ENCODE measurements at places on chromosomes 5 and 9.

DNA sequence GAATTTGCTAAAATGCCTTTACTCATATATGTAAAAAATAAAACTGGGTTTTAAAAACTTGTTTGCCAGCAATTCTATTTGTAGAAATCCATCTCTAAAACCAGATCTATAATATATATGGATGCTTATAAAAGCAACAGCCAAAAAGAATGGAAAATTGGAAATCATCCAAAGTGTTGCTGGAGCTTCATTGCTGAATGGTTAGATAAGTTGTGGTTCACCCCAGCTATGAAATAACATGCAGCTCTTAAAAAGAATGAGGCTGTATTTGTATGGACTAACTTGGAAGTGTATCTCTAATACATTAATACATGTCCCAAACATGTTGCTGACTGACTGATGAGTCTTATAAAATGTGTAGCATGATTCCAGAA is 76.2 kb downstream of the STK10 start:
- no peak for DNase-seq

DNA sequence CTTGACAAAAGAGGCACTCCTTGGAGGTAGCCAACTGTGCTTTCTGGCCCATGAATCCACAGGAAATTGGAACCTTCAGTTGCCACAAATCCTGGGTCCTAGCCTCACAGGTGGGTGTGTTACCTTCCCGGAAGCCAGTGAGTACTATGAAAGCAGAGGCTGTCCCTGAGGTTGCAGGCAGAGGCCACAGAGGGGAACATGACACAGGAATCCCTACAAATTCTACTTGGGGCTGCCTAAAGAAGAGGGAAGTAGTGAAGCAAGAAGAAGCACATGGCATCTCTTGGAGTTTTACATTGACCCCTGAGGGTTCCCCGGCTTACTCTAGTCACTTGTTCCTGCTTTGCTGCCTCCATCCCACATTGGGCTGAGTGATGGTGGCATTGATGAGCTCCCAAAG is 2.6 kb downstream of the SLC22A5 start:
- no peak for DNase-seq

- no peak for DNase-seq
Observed at GRCh38 chr5:160923411-160923810, 71.4 kb upstream of the ATP10B start.

GRCh38 chr5:160263326-160263855 is 34.1 kb downstream of the FABP6 start:
- DNase-seq, result no peak

DNA sequence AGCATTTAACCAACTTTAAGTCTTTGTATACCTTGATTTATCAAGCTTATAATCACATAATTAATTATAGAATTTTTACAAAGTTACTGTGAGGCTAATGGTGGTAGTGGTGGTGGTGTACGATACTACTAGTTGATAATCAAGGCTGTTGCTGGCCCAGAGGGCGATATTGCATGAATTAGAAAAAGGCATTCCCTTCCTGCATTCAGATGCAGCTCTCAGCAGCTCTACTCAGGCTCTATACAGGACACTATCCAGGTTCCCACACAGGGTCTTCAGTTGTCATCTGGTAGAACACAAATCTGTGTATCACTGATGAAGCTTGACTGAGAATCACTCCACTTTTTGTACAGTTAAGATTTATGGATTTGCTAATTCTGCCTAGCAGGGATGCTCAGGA is 562.8 kb upstream of the C9orf72 start:
- DNase-seq, result no peak

- DNase-seq, result no peak
Observed at GRCh38 chr9:94806307-94806893, 79.9 kb downstream of the AOPEP start.

DNA sequence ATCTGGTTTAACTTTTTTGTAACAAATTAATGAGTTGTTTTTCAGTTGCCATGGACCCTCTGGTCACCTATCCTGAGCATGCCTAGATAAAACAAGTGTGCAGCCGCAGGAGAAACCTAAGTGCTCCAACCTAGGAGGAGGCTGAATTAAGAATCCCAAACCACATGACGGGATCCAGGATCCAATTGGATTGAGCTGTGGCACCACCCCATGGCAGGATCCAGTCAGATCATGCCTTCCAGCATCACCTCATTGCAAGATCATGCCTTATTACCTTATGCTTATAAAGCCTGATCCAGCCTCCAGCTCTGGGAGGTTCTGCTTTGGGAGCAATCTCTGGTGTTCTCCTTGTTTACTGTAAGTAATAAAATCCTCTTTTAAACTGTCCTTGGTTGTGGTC is 662.0 kb downstream of the TLR4 start:
- DNase-seq, result no peak

- DNase-seq, result no peak
Observed at GRCh38 chr5:149387081-149387631, 8.1 kb upstream of the IL17B start.

GRCh38 chr5:6822556-6823343 is 109.5 kb downstream of the TENT4A start:
- no peak for DNase-seq

GRCh38 chr9:125761676-125762450 is 14.7 kb downstream of the PBX3 start:
- no peak for DNase-seq

GRCh38 chr9:77807846-77808750 is 160.0 kb upstream of the GNA14 start:
- DNase-seq, result no peak

GRCh38 chr5:50730336-50730735 is 63.9 kb downstream of the PARP8 start:
- DNase-seq, result no peak

DNA sequence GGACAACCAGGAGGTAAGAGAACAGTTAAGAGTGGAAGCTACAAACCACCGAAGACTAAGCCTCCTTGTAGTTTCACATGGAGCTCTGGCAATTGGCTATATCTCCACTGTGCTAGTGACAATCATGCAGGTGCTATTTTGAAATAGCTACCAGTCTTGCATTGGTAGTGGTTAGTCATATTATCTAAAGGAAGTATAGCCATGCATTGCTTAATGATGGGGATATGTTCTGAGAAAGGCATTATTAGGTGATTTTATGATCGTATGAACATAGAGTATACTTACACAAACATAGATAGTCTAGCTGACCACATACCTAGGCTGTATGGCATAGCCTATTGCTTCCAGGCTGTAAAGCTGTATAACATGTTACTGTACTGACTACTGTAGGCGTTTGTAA is 28.4 kb downstream of the HSDL2 start:
- no peak for DNase-seq

DNA sequence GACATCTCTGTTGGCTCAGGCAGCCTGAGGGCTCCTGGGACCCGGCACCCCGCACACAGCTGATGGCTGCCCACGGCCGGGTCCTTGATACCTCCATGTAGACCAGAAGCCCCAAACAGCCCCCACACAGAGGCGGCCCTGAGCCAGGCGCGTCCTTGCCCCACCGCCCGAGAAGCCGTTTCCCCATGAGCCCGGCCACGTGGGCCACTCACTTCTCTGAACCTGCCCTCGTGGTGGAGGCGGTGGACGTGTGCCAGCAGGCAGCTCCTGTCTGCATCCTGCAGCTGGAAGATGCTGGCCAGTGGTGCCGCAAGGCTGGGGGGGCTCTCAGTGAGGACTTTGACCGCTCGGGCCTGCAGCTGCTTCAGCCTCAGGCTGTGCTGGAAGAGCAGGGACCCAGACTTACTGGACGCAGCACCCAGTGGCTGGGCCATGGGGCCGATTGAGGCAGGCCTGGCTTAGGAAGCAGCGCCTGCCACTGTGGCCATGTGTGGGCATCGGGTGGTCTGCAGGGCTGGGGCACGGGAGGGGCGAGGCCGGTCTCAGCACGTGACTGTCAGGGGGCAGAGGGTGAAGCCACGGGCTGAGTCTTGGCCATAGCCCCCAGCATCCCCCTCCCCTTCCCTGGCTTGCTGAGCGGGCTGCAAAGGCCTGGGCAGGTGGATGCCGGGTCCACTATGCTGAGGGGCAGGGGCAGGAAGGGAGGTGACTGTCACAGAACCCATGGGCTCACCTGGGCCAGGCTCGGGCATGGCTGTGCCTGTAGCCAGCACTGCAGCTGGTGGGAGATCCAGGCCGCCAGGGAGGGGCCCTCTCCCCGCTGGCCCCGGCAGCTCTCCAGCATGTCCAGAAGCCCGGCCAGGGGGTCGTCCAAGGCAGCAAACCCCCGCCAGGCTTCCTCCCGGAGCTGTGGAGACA is 50.0 kb downstream of the EXD3 start:
- no peak for DNase-seq

DNA sequence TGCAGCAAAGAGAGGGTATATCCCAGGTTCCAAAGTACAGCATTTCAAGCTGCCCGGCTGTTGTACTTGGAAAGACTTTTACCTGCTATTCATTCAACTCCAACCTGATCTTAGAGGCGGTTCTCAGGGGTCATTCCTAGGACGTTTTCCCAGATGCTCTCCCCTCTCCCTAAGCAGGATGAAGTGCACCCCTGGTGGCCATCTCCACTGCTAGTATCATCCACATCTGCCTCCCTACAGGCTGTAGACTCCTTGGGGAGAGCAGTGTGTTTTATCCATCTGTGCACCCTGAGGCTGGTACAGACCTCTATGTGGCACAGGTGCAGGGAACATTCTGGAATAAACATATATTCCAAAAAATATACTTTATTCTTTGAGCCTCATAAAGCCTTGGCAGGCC is 56.8 kb downstream of the PTPN3 start:
- DNase-seq, result no peak

DNA sequence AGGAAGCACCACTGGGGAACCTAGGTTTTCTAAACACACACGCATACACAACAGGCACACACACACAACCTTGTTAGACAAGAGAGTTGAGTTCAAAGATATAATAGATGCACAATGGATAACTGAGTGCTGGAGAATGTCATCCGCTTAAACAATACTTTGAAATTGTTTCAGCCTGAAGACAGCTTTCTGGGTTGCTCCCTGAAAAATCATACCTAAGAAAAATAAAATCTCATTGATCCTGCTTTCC is 126.1 kb downstream of the TMEM161B start:
- no peak for DNase-seq
